Stromal cell of bone marrow (primary cell): ENCODE measurements at places on chromosomes 11 and 22.

GRCh38 chr11:88043149-88043548 lies 132.1 kb downstream of the RAB38 start:
- DNase-seq: no peak

GRCh38 chr11:119282495-119282894 lies 34.4 kb downstream of the MCAM start:
- no peak for DNase-seq

DNA sequence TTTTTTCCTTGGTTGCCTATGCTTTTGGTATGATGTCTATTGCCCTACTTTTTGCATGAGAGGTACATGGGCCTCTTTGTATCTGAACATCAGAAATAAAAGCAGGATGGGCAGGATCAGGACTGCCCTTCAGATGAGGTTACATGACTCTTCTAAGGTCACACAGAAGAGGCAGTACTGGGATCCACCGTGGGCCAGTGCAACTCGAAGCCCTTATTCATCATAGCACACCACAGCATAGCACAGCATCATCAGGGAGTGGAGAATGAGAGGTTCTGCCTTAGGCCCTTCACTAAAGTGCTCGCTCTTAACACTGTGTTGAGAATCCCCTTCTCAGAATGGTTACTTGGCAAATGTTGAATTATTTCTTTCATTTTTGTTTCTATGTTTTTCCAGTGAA lies 88.3 kb downstream of the C22orf31 start:
- DNase-seq: no peak

DNA sequence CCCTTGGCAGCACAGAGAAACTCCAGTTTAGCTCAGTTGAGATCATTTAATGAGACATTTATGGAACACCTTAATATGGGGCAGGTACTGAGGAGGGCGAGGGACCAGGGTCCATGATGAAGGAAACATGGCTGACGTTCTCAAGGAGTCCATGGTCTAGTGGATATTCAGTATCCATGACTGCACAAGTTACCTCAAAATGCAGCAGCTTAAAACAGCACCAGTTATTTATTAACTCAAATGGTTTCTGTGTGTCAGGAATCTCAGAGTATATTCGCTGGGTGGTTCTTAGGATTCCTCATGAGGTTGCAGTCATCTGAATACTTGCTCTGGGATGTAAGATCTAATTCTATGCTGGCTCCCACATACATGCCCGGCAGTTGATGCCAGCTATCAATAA lies 346.8 kb downstream of the LARGE1 start:
- DNase-seq: no peak

DNA sequence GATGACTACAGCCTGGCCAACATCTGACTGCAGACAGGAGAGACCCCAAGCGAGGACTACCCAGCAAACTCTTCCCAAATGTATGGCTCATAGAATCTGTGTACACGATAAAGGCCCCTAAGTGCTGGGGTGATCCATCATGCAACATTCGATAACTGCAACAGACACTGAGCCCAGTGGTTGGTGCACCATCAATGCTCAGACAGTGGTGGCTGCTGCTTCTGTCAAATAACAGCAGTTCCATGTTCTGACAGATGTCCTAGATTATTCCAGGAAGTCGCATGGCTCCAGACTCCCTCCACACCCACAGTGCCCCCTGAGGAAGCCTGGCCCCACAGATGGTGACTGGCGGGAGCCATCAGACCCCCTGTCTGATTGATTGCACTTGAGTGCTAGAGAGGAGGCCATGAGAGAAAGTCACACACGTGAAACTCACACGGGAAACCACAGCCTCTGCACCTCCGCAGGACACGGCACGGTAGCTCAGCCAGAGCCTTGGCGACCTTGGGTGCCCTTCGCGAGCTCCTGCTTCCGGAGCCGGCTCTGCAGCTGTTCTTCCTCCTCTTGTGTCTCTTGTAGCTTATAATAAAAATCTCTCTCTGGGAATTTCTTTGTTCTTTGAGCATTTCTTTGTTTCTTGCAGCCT lies 1155.9 kb downstream of the TBC1D22A start:
- no peak for DNase-seq

- no peak for DNase-seq
Measured at GRCh38 chr22:28064920-28065319, 145.9 kb upstream of the PITPNB start.

- DNase-seq: no peak
Measured at GRCh38 chr11:28038775-28039174, 69.2 kb downstream of the KIF18A start.

DNA sequence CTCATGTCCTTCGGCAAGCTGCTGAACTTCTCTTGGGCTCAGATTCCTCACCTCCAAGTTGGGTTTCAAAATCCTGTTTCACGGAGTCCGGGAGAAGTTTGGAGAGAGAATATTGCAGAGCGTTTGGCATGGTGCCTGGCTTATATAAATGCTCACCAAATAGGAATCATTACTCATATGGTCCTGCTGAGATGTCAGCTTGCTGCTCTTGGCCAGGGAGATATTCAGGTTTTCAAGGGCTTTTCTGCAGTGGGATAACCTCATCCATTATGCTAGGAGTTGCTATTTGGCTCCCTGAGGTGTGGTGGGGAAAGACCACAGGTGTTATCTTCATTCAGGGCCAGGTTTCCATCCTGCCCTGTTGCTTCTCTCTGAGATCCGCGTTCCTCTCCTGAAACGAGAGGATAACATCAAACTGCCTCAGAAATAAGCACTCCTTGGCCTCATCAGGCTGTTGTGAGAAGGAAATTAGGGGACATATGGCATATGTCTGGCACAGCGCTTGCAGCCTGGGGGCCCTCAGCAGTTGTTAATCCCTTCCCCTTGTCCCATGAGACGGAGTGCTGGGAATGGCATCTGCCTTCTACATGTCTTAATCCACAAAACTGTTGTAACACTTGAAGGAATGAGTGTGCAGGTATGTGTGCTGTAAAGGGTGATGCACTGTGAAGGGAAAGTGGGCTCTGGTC lies 29.9 kb upstream of the ACER3 start:
- peak; percentile 73 for DNase-seq

GRCh38 chr11:34492806-34493414 lies 20.7 kb downstream of the ELF5 start:
- peak; percentile 36 for DNase-seq

DNA sequence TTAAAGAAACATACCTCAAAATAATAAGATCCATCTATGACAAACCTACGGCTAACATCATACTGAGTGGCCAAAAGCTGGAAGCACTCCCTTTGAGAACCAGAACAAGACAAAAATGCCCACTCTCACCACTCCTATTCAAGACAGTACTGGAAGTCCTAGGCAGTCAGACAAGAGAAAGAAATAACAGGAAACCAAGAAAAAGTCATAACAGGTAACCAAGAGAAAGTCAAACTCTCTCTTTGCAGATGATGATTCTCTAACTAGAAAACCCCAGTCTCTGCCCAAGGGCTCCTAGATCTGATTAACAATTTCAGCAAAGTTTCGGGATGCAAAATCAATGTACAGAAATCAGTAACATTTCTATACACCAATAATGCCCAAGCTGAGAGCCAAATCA lies 35.6 kb downstream of the TMEM123 start:
- no peak for DNase-seq

DNA sequence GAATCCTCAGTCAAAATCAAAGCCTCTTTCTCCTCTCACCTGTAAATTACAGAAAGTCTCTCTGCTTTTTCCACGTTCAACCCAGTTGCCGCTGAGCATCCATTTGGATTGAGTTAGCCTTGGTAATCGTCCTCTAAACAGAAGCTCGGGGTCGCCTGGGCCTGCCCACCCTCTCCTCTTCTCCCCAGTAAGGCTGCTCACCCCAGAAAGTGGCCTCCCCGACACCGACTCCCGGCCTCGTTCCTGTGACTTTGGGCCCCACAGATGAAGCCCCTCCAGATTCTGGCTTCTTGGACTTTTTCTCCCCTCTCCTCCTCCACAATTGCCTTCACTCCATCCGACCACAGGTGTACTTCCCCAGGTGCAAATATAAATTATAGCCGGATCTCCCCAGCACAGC lies 1500.0 kb downstream of the BRD1 start:
- no peak for DNase-seq

- no peak for DNase-seq
Measured at GRCh38 chr11:74169738-74170458, 904 bp downstream of the C2CD3 start.

GRCh38 chr11:72102631-72102945 lies 509 bp downstream of the LAMTOR1 start:
- DNase-seq: no peak

DNA sequence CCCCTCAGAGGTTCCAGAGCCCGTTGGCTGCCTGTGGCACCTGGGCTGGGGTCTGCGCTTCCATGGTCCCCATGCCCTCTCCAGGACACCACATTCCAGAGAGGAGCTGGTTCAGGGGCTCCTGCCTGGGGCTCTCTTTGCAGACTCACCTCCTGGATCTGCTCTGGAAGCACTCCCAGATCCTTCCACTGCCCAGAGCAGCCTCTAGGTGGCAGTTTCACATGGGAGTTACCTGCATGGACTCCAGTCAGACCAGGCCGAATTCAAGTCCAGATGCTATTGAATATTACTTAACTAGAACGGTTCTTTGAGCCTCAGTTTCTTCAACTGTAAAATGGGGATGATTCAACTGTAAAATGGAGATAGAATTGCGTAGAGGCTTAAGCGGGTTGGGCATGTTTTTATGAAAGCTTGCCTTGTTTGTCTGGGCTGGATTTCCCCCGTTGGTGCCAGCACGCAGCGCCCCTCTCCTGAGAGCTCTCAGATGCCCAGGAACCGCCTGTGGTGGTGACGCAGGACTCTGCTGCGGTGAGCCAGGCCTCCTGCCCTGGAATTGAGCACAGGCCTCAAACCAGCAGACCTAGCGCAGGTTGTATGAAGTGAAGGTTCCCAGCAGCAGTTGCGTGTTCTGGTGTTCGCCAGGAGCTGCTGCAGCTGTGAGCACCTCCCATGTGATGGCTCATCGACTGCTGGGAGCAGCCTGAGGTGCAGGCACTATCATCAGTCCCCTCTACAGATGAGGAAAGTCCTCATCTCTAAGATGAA lies 44.2 kb downstream of the LMO1 start:
- DNase-seq: peak; percentile 25

GRCh38 chr11:127044535-127044934 lies 44.0 kb upstream of the KIRREL3 start:
- no peak for DNase-seq

GRCh38 chr11:26331911-26332571 lies at the start of gene ANO3:
ANO3 (plus strand) TSS chr11:26332130; CDS start chr11:26332276, 146 bp downstream.
- peak; percentile 48 for DNase-seq

- no peak for DNase-seq
Measured at GRCh38 chr22:19178065-19178656, 375 bp downstream of the SLC25A1 start.

DNA sequence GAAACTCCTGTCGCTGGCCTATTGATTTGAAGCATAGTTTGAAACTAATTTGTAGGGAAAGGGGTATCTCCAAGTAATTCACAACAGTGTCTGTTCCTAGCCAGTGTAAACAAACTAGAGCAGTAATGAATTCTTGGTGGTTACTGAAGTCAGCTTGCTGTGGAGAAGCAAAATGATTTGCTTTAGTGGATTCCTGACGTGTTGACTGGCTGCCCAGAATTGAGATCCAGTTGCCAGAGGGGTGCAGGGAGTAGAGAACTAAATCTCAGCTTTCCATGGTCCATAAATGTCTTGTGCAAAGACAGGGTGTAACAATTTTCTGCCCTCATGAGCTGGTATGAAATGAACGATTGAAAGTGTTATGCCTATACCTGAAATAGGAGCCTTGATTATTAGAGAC lies 382.5 kb upstream of the KIRREL3 start:
- DNase-seq: no peak

GRCh38 chr11:72579816-72580641 lies 94.2 kb downstream of the PDE2A start:
- DNase-seq: no peak

DNA sequence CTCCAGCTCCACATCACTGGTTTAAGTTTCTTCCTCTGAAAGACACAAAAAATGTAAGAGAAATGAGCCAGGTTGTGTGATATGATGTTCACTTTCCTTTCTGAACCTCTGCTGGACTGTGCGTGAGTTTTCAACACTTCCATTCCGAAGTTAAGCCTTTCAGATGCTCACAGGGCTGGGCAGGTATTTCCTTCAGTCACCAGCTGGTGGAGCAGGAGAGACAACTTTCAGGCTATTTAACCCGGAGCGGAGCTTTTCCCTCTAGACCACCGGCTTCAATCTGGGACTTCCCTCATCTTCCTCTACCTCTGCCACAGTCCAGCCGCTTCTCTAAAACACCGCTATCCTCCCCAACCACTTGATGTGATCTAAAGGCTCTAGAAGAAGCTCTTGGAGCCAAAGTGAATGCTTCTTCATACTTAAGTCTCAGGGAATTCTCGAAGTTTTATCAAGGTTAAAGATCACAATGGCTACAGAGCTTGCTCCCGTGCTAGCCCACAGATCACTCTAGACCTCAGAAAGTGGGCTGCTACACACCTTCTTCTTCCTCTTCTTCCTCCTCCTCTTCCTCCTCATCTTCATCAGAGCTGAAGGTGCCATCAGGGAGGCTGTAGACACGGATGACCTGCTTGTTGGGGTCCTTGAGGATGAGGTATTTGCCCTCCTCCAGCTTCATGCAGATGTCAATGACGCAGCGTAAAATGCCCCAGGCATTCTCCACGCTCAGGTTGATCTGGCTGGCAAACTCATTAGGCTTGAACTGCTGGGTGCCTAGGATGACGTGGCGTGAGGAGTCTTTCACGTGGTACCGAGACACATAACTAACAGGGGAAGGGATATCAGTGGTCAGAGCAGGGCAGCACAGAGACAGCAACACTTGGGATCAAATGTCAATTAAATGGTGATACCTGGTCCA lies 4.4 kb upstream of the FOXRED2 start:
- DNase-seq: no peak

DNA sequence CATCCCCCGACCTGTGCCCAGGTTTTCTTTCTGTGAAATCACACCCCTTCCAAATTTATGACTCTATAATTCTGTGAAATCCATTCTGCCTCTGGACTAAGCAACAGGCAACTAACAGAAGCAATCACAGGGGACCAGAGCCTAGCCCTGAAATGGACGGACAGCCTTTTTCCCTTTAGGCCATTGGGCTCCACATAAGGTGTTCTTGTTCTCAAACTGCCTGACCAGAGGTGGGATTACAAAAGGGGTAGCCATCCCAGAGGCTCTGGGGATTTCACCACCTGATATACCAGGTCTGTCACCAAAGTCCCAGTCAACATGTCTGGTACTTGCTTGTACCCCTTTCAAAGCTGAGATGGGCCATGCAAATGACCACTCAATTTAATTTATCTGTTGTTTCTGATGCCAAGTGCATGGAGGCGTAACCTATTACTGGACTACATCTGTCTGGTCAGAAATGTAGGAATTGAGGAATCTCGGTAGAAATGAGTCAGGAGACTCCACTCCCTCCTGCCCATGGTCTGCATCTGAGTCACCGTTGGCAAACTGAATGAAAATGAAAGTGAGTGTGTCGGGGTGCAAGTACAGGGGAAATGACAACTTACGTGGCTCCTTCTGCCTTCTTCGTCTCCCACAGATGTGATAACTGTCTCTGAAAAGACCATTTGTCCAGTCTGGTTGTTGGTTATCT lies 10.2 kb downstream of the DKK3 start:
- DNase-seq: peak; percentile 88
